Effector memory CD4-positive, alpha-beta T cell (primary cell): ENCODE measurements at places on chromosomes 4 and X.

GRCh38 chr4:158599150-158599549 is 72.5 kb downstream of the C4orf46 start:
- DNase-seq: no peak

DNA sequence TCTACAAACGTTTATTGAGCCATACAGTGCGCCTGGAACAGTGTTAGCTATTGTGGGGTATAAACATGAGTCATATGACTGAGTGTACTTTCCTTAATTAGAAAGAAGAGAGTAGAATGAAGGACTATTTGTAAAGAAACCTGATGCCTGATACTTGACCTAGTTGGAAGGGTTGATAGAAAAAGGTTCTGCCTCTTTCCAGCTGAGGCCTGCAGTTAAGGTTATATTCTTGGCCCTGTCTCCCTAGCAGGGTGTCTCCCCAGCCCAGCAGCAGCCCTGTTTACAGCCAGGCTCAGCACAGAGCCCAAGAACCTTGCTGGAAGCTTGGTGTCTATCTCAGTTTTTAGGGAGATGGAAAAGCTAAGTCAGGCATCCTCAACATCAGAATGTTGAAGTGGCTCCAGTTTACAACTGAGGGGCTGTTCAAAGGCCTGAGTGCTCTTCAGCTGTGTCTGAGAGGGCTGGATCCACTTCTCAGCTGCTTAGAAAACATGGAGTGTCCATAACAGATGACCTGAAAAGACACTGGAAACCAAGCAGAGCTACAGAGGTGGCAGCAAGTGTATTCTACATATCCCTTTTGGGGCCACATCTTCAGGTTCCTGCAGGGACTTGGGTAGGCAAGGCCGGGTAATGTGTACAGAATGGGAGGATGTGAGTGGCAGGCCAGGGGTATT is 21.6 kb downstream of the NYX start:
- no peak for DNase-seq

- DNase-seq: no peak
These were observed 925.6 kb downstream of the SH3BGRL start for GRCh38 chrX:82127228-82128123.

- no peak for DNase-seq
These were observed 48.6 kb downstream of the PLS3 start for GRCh38 chrX:115609621-115610020.

- DNase-seq: no peak
These were observed 80.3 kb downstream of the ARHGAP24 start for GRCh38 chr4:85555206-85555605.

GRCh38 chr4:119025916-119026661 is 109.5 kb upstream of the MYOZ2 start:
- no peak for DNase-seq

- DNase-seq: no peak
These were observed 546.9 kb downstream of the BCOR start for GRCh38 chrX:39550795-39551361.

GRCh38 chr4:47933840-47934239 is 19.5 kb upstream of the NFXL1 start:
- no peak for DNase-seq

GRCh38 chr4:39045827-39046221 is 13.6 kb upstream of the TMEM156 start:
- DNase-seq: no peak

DNA sequence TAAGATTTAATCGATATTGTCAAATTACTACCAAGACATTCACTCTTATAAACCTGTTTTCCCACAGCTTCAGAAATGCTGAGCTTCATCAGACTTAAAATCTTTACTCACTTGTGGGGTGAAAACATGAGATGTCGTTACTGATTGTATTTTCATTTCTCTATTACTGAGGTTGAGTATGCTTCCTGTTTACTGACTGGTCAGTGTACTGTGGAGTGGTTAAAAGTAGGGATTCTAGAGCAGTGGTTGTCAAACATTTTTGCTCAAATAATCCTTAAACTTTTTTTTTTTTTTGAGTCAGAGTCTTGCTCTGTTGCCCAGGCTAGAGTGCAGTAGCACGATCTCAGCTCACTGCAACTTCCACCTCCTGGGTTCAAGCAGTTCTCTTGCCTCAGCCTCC is 50.3 kb downstream of the NSUN7 start:
- DNase-seq: no peak

- no peak for DNase-seq
These were observed 65.6 kb upstream of the PDLIM3 start for GRCh38 chr4:185600801-185601434.

- no peak for DNase-seq
These were observed 160.8 kb downstream of the SOWAHB start for GRCh38 chr4:76737180-76737579.

- no peak for DNase-seq
These were observed 602 bp upstream of the SCARB2 start for GRCh38 chr4:76214177-76214675.

GRCh38 chr4:40586034-40586433 is 43.6 kb downstream of the RBM47 start:
- DNase-seq: no peak

GRCh38 chrX:29890004-29890403 is 325.4 kb upstream of the MAGEB2 start:
- DNase-seq: no peak

DNA sequence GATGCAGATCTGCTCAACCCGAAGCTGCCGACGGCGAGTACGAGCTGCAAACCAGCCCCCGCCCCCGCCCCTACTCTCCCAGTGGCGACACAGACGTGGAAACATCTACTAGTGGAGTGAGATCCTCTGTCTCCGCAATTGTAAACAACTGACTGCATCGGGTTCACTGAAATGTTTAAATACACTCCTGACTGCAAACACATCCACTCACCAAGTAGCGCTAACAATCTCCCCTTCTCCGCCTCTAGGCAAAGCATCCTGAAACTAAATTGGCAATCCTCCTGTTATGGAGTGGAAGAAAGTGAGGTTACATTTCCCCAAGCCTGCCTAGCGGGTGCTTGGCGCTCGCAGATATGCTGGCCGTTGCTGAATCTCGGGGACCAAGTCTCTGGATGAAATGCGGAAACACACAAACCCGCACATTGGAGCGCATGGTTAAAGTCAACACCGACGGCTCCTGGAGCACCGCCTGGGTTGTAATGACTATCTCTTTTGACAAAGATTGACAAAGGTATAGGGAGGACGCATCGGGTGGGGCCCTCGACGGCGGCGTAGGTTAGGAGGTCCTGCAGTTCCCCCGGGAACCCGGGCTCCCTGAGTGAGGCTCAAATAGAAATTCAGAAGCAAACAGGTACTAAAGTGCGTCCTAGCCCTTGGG is 117.0 kb upstream of the TEX13C start:
- no peak for DNase-seq

GRCh38 chr4:7279902-7280301 is 87.6 kb downstream of the SORCS2 start:
- DNase-seq: no peak

GRCh38 chr4:128718768-128719167 is 90.7 kb upstream of the JADE1 start:
- DNase-seq: no peak

DNA sequence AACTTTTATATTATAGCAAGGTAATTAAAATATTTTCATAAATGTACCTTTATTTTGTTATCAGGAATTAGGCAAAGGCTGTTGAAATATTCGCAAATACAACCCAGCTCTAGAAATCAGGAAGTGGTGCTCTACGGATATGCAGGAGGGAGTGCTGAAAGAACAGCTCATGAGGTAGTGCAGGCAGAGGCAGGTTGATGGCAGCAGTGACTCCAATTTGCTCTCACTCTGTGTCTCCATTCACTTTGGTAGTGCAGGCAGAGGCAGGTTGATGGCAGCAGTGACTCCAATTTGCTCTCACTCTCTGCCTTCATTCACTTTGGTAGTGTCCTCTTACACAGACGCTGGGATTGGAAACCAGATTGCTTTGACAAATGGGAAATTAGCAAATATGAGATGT is 277.9 kb downstream of the TRIML1 start:
- no peak for DNase-seq

GRCh38 chr4:147940171-147940570 is 208.3 kb downstream of the ARHGAP10 start:
- no peak for DNase-seq

DNA sequence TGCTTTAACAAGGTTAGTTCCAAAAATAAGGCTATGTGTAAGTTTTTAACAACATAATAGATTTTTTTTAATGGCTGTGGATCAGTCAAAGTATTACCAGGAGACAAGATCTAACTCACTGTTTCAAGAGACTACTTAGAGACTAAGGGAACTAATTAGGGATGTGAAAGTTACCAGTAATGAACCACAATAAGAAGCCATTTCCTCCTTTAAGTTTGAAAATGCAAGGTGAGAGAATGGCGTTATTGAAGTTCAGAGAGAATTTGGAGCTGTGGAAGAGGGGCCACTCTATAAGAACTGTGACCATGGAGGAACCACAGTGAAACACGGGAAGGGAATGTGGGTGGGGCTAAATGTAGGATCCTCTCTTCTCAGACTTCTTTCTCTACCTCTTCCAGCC is 624.2 kb downstream of the GLUD2 start:
- no peak for DNase-seq

- no peak for DNase-seq
These were observed 74.1 kb downstream of the FAM47A start for GRCh38 chrX:34058005-34058404.

DNA sequence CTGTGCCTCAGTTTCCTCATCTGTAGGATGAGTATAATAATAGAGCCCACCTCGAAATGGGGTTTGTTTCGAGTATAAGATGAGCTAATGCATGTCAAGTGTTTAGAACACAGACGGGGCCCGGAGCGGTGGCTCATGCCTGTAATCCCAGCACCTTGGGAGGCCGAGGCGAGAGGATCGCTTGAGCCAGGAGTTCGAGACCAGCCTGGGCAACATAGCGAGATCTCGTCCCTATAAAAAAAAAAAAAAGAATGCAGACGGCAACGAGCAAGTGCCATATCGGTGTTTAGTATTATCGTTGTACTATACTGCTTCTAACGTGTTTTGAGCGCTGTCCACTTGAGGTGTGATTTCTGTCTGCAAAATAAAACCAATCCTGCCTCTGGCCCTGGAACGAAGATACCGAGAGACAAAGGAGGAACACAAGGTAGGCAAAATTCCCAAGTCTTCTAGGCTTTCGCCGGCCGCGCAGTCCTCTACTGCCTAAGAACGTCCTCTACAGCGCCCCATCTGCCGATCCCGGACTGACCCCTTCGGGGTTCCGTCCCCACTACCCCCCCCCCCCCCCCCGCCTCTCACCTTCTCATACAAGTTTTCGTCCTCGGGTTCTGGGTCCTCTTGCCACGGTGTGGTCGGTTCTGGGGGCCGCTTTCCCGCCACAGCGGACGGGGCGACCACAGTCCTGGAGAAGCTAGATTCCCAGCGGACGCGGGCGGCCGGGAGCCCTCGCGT is 442 bp downstream of the NDUFB11 start:
- DNase-seq: no peak

- DNase-seq: no peak
These were observed 316.7 kb downstream of the RPA4 start for GRCh38 chrX:97200454-97200853.

GRCh38 chr4:15336410-15337167 is 91.2 kb upstream of the C1QTNF7 start:
- no peak for DNase-seq

DNA sequence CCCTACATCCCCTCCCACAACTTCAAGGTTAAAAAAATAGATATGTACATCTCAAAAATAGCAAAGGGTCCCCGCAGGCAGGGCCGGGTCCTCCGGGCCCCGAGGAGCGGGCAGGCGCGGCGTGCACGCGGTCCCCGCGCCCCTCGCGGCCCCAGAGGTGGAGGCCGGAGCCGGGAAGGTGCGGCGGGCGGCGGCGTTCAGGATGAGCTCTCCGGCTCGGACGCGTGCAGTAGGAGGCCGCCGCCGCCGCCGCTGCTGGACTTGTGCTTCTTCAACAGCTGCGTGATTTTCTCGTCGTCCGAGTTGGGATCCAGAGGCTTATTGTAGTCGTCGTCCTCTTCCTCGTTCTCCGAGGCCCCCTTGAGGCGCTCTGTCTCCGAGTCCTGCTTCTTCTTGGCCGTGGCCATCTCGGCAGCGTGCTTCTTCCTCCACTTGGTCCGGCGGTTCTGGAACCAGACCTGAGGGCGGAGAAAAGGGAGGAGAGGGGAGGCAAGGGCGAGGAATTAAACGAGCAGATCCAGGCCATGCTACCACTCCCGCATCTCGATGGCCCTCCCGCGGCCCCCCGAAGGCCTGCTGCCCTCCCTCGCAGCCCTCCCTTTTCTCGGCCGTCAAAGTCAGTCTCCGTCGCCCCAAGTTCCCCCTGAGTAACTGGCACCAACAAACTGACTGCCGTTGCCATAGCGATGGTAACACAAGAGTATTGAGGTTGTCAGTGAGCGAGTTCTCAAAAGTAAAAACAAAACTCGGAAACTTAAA is 5.8 kb downstream of the NKX6-1 start:
- DNase-seq: no peak

DNA sequence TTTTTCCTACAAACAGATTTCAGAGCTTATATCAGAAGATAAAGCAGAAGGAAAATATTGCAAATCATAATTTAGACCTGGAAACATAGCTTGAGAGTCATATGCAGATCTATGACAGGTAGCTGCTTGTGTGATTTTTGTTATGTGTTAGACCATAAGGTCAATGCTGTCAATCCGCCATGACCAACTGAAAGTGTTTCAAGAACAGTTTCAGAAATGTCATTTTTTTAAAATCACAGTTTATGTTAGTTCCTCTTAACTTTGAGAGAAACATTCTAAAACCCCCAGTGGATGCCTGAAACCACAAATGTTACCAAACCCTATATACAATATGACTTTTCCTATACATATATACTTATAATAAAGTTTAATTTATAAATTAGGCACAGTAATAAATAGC is 391.3 kb upstream of the FAM241A start:
- no peak for DNase-seq

GRCh38 chr4:148693913-148694649 is 251.9 kb upstream of the NR3C2 start:
- no peak for DNase-seq

DNA sequence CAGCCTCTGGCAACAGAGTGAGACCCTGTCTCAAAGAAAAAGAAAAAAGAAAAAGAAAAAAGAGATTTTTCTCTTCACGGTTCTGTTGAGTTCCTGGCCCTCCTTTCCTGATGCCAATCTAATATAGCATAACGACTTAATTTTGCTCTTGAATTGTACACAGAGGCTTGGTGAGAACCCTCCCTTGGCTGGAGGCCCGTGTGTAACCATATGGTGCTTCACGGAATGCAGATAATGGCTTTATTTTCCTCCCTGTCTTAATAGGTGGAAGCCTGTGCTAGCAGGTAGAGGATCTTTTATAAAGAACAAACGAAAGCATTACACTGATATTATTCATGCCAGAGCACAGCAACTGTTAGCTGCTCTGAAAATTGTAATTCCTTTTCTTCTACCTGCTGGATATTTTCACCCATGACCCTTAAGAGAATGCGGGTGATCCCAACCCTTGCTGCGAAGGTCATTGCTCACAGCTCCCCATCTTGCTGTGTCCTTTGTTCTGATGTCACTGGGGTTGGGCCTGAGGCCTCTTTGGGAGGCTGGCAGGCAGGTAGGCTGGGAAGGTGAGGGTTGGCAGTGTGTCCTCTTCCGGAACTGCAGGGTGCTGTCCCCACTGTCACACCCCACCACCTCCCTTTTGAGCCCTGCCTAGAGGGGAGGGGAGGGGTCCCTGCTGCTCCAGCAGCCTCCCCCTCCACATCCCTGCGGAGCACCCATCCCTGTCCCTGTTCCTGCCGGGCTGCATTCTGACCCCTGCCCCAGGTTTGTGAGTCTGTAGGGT is 83.8 kb upstream of the STOX2 start:
- DNase-seq: no peak

- DNase-seq: no peak
These were observed 24.0 kb downstream of the ATXN3L start for GRCh38 chrX:13295841-13296240.
